ENCODE measurements at places on chromosomes 12 and 14. TPM values are rescaled to one million over a fixed set of nuclear protein-coding genes. Genes with fewer than 3 reads are reported as not detected.

C12orf54 gene
- not detected for total RNA-seq

ANO4 gene
- not detected for total RNA-seq

DNA sequence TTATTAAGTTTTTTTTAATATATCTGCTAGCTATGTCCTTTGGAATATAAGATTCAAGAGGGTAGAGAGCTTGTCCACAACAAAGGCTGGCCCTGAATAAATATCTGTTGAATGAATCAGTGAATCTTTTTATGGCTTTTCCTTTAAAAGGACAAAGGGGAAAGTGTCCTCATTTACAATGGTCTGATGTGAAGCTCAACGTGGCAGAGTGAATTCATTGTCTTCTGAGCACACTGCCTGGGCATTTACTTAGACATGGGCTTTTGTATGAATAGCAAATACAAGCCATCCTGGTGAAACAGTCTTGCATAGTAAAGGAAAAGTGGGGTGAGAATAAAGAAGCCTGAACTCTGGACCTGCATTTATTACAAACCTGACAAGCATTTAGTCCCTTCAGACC lies 201.2 kb downstream of the NELL2 start:
- DNase-seq: no peak

- DNase-seq: no peak
Measured at GRCh38 chr14:34983148-34983760, 462 bp downstream of the SRP54 start.

GRCh38 chr14:53963320-53964227 lies 6.9 kb upstream of the BMP4 start:
- DNase-seq: no peak

Data from activated T-cell treated with anti-CD3 and anti-CD28 coated beads, Interleukin-2, amount 50 U/mL, for 4 hours (primary cell).